Colonic mucosa (tissue), 4 donors: ENCODE measurements at places on chromosomes 1 and 21. TPM values are rescaled to one million over a fixed set of nuclear protein-coding genes. Genes with fewer than 3 reads are reported as not detected.
A peak's percentile ranks its signal among the peaks of the same experiment; 100 is the strongest.

Gene ADAMTS1
- 26.8 TPM for total RNA-seq

Gene LHX4
- total RNA-seq, result 0.74 TPM

Gene ANKRD45
- total RNA-seq, result 0.49 TPM

Gene VANGL2
- 3.9 TPM for total RNA-seq

Gene OMA1
- total RNA-seq, result 32.3 TPM

Gene CCDC181
- not detected for total RNA-seq

Gene DMRTA2
- total RNA-seq, result not detected

Gene EPHA2
- total RNA-seq, result 15.7 TPM

Gene S100B
- 3.3 TPM for total RNA-seq

Gene LCE1B
- not detected for total RNA-seq

Gene LCE3D
- total RNA-seq, result not detected

GRCh38 chr1:241330619-241331327 is 26.2 kb downstream of the RGS7 start:
- H3K36me3 ChIP-seq, result no peaks in the 10 kb centered on the region
- DNase-seq, result no peak
- H3K27me3 ChIP-seq, result no peaks in the 10 kb centered on the region
- H3K27ac ChIP-seq, result no peak overlapping the region
- H3K4me1 ChIP-seq, result no peaks in the 10 kb centered on the region

- H3K27me3 ChIP-seq, result no peaks in the 10 kb centered on the region
- no peak overlapping the region for H3K4me3 ChIP-seq
- no peak overlapping the region for H3K27ac ChIP-seq
- no peak for DNase-seq
- H3K36me3 ChIP-seq, result peaks cover 8% of the 10 kb centered on the region
Observed at GRCh38 chr1:3638027-3638426, 11.9 kb downstream of the WRAP73 start.

GRCh38 chr1:109468903-109469302 is 2.6 kb downstream of the SYPL2 start:
- no peaks in the 10 kb centered on the region for H3K36me3 ChIP-seq
- no peaks in the 10 kb centered on the region for H3K4me1 ChIP-seq
- H3K27me3 ChIP-seq, result peaks cover 33% of the 10 kb centered on the region
- DNase-seq, result no peak

GRCh38 chr1:102715150-102715549 is 393.2 kb downstream of the COL11A1 start:
- no peaks in the 10 kb centered on the region for H3K36me3 ChIP-seq
- DNase-seq, result no peak
- no peaks in the 10 kb centered on the region for H3K4me1 ChIP-seq
- H3K4me3 ChIP-seq, result no peak overlapping the region

- peak; percentile 51 for DNase-seq
- H3K36me3 ChIP-seq, result no peaks in the 10 kb centered on the region
- H3K27me3 ChIP-seq, result no peaks in the 10 kb centered on the region
- peaks cover 14% of the 10 kb centered on the region for H3K4me1 ChIP-seq
Observed at GRCh38 chr1:1125945-1126344, 10.1 kb upstream of the C1orf159 start.

GRCh38 chr1:228282329-228283042 is 74.6 kb downstream of the OBSCN start:
- H3K4me1 ChIP-seq, result no peaks in the 10 kb centered on the region
- no peaks in the 10 kb centered on the region for H3K36me3 ChIP-seq
- no peaks in the 10 kb centered on the region for H3K27me3 ChIP-seq
- no peak overlapping the region for H3K27ac ChIP-seq

DNA sequence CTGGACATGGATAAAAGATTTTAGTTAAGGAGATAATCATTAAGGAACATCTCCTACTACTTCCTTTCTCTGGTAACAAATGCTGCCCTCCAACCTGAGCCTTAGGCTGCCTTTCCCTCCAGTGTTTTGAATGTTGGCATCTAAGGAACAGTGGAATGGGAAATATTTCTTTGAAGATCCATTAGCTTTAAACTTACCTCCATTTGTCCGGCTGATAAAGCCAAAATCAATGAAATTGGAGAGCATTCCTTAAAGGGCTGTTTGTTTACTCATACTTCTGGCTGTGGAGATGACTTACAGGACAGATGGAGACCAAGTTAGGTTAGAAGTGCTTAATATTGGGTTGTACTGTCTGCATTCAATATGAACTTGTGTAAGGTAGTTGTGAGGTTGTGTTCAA is 439.1 kb downstream of the PLA2G4A start:
- H3K36me3 ChIP-seq, result no peaks in the 10 kb centered on the region
- DNase-seq, result no peak
- H3K27ac ChIP-seq, result no peak overlapping the region
- no peaks in the 10 kb centered on the region for H3K4me1 ChIP-seq
- H3K4me3 ChIP-seq, result no peak overlapping the region

- peak overlapping the region; percentile 68 for H3K4me3 ChIP-seq
- peak overlapping the region; percentile 88 for H3K27ac ChIP-seq
- no peaks in the 10 kb centered on the region for H3K36me3 ChIP-seq
- no peaks in the 10 kb centered on the region for H3K27me3 ChIP-seq
- DNase-seq, result peak; percentile 29
Observed at GRCh38 chr1:192810253-192810880, 1.5 kb downstream of the RGS2 start.

GRCh38 chr1:228420968-228421826 is 4.5 kb upstream of the TRIM17 start:
- no peak overlapping the region for H3K27ac ChIP-seq
- H3K4me1 ChIP-seq, result peaks cover 3% of the 10 kb centered on the region
- H3K27me3 ChIP-seq, result peaks cover 4% of the 10 kb centered on the region

- H3K4me1 ChIP-seq, result peaks cover 8% of the 10 kb centered on the region
- H3K27ac ChIP-seq, result no peak overlapping the region
- no peaks in the 10 kb centered on the region for H3K36me3 ChIP-seq
- no peak overlapping the region for H3K4me3 ChIP-seq
- DNase-seq, result no peak
Observed at GRCh38 chr1:154348429-154349076, 23.2 kb downstream of the ATP8B2 start.

- H3K27me3 ChIP-seq, result no peaks in the 10 kb centered on the region
- H3K36me3 ChIP-seq, result no peaks in the 10 kb centered on the region
Observed at GRCh38 chr21:42981214-42981523, 6.8 kb downstream of the PKNOX1 start.

GRCh38 chr1:228100822-228101613 is 2.1 kb downstream of the C1orf35 start:
- H3K27me3 ChIP-seq, result no peaks in the 10 kb centered on the region
- H3K4me3 ChIP-seq, result peak overlapping the region; percentile 90
- no peak for DNase-seq
- no peak overlapping the region for H3K27ac ChIP-seq

GRCh38 chr21:29078869-29079767 is 5.7 kb upstream of the CCT8 start:
- DNase-seq, result peak; percentile 29
- H3K36me3 ChIP-seq, result no peaks in the 10 kb centered on the region
- no peak overlapping the region for H3K4me3 ChIP-seq
- H3K27ac ChIP-seq, result no peak overlapping the region

- no peak overlapping the region for H3K27ac ChIP-seq
- DNase-seq, result no peak
- H3K4me1 ChIP-seq, result no peaks in the 10 kb centered on the region
- no peaks in the 10 kb centered on the region for H3K27me3 ChIP-seq
- no peak overlapping the region for H3K4me3 ChIP-seq
Observed at GRCh38 chr1:63134501-63135173, 187.7 kb upstream of the FOXD3 start.

GRCh38 chr1:171753685-171754352 is 12.0 kb upstream of the VAMP4 start:
- no peak overlapping the region for H3K4me3 ChIP-seq
- no peaks in the 10 kb centered on the region for H3K27me3 ChIP-seq
- no peak overlapping the region for H3K27ac ChIP-seq
- no peaks in the 10 kb centered on the region for H3K36me3 ChIP-seq
- no peaks in the 10 kb centered on the region for H3K4me1 ChIP-seq

- H3K27me3 ChIP-seq, result no peaks in the 10 kb centered on the region
- no peak overlapping the region for H3K4me3 ChIP-seq
- no peaks in the 10 kb centered on the region for H3K4me1 ChIP-seq
- no peaks in the 10 kb centered on the region for H3K36me3 ChIP-seq
- no peak for DNase-seq
Observed at GRCh38 chr1:9858293-9859035, 34.7 kb upstream of the CLSTN1 start.

DNA sequence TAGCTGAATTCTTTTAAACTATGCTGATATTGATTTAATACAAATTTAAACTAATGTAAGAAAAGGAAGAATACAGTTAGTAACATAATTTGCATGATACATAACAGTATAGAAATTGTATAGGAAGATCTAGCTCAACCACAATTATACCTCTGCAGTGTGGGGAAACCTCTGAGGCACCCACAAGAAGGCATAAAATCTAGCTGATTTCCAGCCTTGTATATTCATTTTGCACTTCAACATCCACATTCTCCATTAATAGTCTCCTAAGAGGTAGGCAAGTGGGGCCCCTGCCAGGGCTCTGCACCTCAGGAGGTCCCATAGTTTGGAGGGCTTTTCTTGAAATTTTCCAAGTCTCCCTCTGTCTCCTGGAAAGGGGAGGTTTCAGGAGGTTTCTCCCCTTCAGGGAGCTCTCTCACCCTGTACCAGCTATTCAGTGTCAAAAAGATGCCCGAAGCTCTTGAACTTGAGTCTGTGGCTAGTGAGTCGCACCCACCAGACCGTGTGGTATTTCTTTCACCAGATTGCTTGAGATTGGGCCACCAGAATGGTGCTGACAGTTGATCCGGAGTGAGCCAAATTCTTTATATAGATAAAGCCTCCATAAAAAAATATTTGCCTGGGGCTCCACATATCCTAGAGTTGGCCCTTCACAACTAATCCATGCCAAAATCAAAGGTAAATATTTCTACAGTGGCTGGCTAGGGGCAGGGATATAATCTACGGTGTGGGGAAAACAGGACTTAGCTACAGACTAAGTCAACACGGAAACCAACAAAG is 108.2 kb downstream of the TIAM1 start:
- no peaks in the 10 kb centered on the region for H3K27me3 ChIP-seq
- no peak overlapping the region for H3K27ac ChIP-seq
- H3K4me3 ChIP-seq, result no peak overlapping the region

DNA sequence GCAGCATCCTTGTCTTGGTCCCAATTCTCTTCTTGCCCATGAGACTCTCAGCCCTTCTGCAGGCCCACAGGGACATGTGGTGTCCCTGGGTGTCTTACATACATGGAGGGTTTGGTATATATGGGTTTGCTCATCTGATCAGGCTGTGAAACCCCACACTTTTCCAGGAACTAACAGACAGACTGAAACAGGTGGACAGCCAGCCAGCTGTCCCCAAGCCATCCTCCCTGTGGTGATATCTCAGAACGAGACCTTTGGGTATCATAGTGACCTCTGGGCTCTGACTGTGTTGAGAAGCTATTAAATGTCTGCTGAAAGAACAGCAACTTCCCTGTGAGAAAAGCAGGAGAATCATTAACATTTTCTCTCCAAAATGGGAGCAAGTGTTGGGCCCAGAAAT is 115.5 kb upstream of the PAXBP1 start:
- no peak overlapping the region for H3K27ac ChIP-seq
- no peak for DNase-seq
- no peaks in the 10 kb centered on the region for H3K27me3 ChIP-seq
- H3K36me3 ChIP-seq, result no peaks in the 10 kb centered on the region
- no peaks in the 10 kb centered on the region for H3K4me1 ChIP-seq
